ENCODE measurements at places on chromosomes 4 and X.

DNA sequence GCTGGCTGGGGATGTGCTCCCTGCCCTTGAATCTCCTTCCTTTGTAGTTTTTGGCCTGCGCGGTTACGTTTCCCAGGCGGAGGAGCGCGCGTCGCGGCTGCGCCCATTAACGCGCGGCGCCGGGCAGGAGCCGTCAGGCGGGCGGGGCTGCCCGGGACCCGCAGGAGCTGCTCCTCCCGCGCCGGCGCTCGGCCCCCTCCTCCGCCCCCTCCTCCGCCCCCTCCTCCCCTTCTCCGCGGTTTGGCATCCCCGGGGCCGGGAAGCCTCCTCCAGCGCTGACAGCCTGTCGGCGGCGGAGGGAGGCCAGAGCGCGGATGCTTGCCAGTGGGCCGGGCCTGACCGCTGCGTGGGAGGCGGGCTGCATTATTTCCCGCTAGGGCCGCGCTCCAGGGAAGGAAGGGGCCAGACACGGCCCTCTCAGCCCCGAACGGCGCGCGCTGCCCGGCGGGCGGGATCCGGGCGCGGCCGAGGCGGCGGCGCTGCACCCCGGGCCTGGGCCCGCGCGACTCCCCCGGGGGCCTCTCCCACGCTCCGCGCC, at the start of gene DCLK2:
Gene DCLK2, plus strand, starts transcription at position 405 of the 538 bp plus-strand sequence. CDS start 583 bp downstream, outside the sequence.
- DNase-seq: no peak

GRCh38 chr4:84166486-84166885, 332.6 kb downstream of the NKX6-1 start:
- DNase-seq: no peak

GRCh38 chrX:108275732-108276131, 162.5 kb downstream of the COL4A6 start:
- no peak for DNase-seq

DNA sequence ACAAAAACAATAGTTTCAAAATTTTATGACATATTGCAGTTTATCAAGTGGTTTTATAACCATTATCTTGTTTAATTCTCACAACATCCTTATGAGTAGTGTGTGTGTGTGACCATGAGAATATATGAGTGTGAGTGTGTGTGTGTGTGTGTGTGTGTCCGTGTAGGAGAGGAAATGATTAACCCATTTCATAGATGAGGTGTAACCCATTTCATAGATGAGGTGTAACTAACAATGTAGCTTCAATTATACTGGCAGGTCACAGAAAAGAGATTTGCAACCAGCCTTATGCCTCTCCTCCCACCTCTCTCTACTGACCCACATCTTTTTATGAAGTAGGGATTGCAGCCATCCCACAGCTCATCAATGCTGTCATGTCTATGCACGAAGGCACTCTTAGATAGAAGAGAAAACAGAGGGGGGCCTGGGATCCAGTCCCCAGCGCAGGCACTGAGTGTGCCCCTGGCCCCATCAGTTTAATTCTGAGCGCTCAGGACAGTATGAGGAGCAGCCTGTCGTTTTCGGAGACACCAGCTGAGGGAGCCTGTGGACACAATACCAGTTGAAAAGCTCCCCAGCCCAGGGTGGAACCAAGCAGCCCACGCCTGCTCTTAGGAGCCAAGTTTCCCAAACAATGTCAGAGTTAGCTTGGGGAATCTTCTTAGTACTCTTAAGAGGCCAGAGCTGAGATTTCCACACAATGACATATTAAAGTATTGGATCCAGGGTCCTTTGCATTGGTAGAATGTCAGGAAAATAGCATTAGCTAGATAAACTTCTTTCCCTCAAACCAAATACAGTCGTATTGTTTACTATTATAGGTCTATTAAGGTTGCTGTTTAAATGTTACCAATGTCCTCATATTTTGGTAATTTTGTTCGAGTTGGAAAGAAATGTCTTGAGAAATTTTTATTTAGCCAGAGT, 88.6 kb downstream of the PALLD start:
- peak; percentile 17 for DNase-seq

GRCh38 chr4:16801356-16801755, 97.1 kb downstream of the LDB2 start:
- no peak for DNase-seq

DNA sequence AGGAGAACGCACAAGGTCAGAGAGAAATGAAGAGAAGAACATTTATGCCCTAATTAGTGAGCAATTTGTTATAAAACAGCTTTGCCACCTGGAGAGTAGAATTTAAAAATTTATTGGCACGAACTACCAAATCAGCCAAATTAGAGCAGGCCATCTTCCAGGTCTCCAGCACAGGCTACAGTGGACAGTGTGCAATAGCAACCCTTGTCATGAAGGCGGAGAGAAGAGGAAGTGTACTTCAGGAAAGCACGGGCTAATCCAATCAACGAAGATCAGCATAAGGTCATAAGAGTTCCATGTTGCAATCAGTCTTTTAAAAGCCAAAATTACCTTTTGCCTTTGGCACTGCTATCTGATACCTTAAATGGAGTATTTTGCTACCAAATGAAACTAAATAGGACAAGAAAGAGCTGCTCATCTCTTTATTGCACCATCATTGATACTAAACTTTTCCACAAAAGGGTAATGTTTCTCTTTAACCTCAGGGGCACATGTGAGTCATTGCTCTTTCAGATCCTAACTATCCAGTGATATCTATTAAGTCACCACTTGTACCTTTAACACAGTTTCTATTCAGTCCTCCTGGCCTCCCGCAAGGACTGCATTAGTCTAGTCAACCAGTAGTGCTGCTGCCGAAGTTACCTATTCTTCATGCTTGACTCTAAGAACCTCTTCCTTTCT, 19.9 kb downstream of the ANK2 start:
- DNase-seq: no peak

DNA sequence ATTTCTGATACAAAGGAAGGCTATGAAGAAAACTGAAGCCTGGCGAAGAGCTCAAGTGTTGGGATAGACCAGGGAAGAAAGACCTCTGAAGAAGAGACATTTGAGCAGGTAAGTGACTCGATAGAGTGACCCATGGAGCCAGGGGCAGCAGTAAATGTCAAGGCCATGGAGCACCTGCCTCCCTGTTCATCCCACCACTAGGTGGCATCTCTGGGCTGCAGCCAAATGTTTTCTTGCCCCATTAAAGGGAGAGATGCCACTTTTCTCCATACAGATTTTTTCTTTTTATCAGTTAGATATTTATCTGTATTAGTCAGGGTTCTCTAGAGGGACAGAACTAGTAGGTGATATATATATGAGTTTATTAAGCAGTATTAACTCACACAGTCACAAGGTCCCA, 4.9 kb upstream of the ZNF81 start:
- no peak for DNase-seq

- DNase-seq: no peak
These were observed 48.6 kb downstream of the FAM53A start for GRCh38 chr4:1635464-1635863.

DNA sequence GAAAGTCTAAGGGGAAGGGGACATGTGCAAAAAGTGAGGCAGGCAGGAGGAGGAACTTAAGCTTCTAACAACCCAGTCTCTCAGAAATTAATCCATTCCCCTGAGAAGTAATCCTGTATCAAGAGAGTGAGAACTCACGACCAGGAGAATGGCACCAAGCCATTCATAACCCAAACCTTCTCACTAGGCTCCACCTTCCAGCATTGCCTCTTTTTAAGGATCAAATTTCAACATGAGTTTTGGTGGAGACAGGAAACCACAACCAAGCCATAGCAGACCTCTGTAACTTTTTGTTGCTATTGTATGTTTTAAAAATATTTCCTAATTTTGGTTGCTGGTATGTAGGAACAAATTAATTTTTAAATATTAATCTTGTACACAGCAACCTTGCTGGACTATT, 32.8 kb downstream of the PASD1 start:
- no peak for DNase-seq

DNA sequence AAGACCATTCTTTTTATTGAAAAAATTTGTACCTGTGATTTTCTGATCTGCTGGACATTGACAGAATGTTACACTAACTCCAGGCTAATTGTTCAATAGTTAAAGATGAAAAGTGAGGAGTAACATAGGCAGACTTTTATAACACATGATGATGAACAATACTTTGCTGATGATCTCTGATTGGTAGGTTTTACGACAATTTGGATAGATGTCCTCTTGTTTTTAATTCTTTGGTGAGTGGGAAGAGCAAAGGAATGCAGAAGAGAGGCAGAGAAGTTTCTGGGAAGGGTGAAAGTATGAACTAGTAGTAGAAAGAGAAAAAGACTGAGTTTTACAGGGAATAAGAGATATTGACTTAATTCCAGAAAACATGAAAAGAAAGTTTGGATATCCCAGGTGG, 267.3 kb upstream of the HAND2 start:
- DNase-seq: no peak

DNA sequence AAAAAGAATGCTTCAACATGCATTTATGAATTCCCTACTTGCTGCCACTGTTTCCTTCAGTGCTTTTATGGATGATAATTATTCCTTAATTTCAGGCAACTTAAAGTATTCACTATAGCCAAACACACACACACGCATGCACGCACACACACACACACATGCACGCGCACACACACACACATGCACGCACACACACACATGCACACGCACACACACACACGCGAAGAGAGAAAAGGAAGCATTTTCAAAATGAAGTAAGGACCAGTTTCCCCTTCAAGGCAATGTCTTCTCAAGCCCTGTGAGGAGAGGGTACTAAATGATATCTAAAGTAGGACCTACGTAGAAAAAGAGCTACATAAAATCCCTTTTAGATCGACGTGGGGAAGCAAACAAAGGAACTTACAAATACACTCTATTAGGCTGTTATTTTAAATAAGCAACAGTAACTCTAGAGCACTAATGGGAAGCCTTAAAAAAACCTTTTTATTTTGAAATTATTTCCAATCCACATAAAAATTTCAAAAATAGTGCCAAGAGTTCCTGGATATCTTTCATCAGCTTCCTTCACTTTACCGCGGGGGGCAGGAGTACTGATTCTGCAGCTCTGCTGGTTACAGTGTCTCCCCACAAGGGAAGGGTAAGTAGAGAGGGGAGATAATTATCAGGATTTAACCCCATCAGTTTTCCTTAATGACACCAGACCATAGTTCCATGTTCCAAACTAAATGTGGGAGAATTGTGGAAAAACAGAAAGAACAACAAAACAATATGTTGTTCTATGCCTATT, 13.7 kb downstream of the IRF2 start:
- DNase-seq: no peak

- no peak for DNase-seq
These were observed 46.2 kb downstream of the MAGEB5 start for GRCh38 chrX:26262121-26262523.

DNA sequence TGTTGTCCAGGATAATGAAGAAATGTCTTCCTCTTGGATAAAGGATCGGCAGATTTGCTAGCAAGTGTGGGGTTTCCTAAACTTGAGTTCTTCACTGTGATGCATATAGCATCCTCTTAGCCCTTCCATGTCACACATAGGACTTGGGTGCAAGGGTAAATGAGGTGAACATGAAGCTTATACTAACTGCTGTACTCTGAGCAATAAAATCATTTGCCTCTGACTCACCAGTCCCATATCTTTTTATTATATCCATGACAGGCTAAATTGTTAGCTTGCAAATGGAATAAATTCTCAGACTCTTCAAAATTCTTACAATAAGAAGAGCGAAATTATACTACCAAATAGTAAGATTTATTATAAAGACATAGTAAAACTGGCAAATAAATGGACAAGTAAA, 14.7 kb upstream of the TBC1D1 start:
- DNase-seq: no peak

- no peak for DNase-seq
These were observed 242.5 kb upstream of the PRPS2 start for GRCh38 chrX:12548746-12549145.

- DNase-seq: peak; percentile 59
These were observed 43.6 kb downstream of the ZNF185 start for GRCh38 chrX:152941328-152942076.

DNA sequence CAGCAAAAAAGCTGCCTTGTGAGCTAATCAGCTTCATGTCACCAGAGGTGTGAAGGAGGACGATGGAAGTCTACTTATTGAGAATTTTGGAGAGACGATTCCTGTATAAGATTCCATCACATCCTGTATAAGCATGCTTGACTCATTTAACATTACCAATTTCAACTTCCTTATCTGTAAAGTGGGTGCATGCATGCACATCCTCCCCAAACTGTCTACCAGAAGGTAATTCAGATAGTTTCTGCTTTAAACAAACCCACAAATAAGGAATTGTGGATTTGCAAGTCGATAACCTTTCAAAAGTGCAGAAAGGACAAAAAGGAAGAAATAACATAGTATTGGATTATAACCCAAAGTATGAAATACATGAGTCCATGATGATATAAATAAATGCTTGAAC, 31.1 kb downstream of the AKAP4 start:
- no peak for DNase-seq

DNA sequence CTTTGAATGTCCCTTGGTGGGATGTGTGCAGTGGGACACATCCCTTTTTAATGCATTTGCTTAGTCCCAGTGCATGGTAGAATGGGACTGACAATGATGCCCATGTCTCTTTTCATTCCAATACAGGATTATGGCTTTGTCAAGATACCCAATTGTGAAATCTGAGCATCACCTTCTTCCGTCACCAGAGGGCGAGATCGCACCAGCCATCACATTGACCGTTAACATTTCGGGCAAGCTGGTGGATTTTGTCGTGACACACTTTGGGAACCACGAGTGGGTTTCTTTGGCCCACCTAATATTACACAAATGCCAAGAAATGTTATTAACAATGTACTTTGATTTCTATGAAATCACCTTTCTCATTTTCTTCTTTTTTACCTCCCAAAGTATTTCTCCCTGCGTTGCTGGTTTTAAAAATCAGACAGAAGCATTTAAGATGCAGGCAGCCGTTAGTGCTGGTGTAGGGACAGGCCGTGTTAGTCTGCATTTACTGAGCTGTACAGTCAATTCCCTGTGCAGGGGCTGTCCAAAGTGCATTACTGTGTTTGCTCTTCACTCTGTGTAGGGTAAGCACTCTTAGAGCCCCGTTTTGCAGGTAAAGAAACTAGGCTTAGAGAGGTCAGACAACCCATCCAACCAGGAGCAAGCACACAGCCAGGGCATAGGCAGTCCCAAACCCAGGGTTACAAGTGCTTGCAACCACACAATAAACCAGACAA, 46.5 kb downstream of the CWH43 start:
- no peak for DNase-seq

DNA sequence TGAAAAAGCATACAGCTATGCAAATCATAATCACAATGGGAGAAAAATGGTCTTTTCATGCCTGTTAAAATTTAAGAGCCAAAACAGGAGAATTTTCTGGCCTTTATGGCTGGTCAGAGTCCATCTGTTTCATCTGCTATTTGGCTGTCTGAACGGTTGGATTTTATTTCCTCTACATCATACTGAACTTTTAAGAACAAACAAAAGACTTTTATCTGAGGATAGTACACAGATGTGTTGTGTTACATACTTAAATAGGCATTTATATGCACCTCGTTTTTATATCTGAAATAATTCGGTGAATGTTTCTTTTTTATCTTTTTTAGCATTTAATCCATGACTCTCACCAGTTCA, 18.0 kb upstream of the WWC2 start:
- DNase-seq: no peak

GRCh38 chr4:24315056-24315455, 269.3 kb downstream of the DHX15 start:
- no peak for DNase-seq

- DNase-seq: peak; percentile 25
These were observed 53.5 kb upstream of the SMIM31 start for GRCh38 chr4:164700471-164700870.

GRCh38 chrX:67651437-67652142, 107.8 kb downstream of the AR start:
- DNase-seq: no peak
